ENCODE measurements at places on chromosomes 2 and 18.
A peak's percentile ranks its signal among the peaks of the same experiment; 100 is the strongest.

- no peaks in the 10 kb centered on the region for H3K27me3 ChIP-seq
- no peak overlapping the region for H3K4me3 ChIP-seq
- no peak for DNase-seq
- no peak overlapping the region for H3K27ac ChIP-seq
- H3K36me3 ChIP-seq: no peaks in the 10 kb centered on the region
Observed at GRCh38 chr2:133842446-133842845, 274.2 kb upstream of the NCKAP5 start.

GRCh38 chr2:170842785-170843184, 26.1 kb downstream of the GAD1 start:
- H3K4me3 ChIP-seq: no peak overlapping the region
- no peaks in the 10 kb centered on the region for H3K27me3 ChIP-seq
- no peak for DNase-seq
- no peaks in the 10 kb centered on the region for H3K36me3 ChIP-seq
- no peaks in the 10 kb centered on the region for H3K4me1 ChIP-seq

- H3K4me3 ChIP-seq: no peak overlapping the region
- H3K27ac ChIP-seq: no peak overlapping the region
- peaks cover 2% of the 10 kb centered on the region for H3K4me1 ChIP-seq
Observed at GRCh38 chr2:12737738-12738485, 21.2 kb downstream of the TRIB2 start.

DNA sequence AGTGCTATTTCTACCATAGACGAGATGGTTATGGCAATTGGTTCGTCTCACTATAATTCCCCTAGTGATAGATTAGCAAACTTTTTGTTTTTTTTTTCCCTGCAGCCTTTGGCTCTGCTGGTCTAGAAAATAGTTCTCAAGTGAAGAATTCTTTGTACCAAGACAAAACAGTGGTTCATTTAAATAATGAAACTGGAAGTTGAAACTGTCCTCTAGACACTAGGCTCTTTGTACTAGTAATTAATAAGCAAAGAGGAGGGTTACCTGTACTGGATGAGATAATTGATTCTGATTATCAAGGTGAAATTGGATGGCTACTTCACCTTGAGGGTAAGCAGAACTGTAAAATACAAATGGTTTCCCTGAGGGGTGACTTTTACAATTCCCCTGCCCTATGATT, 156.9 kb upstream of the DCC start:
- H3K36me3 ChIP-seq: no peaks in the 10 kb centered on the region
- H3K4me1 ChIP-seq: no peaks in the 10 kb centered on the region
- H3K27ac ChIP-seq: no peak overlapping the region
- DNase-seq: no peak

- DNase-seq: no peak
- no peak overlapping the region for H3K4me3 ChIP-seq
- no peak overlapping the region for H3K27ac ChIP-seq
- no peaks in the 10 kb centered on the region for H3K27me3 ChIP-seq
Observed at GRCh38 chr2:64482765-64483504, 29.0 kb downstream of the LGALSL start.

- H3K27me3 ChIP-seq: no peaks in the 10 kb centered on the region
- H3K27ac ChIP-seq: peak overlapping the region; percentile 81
- H3K4me1 ChIP-seq: no peaks in the 10 kb centered on the region
- H3K36me3 ChIP-seq: no peaks in the 10 kb centered on the region
- H3K4me3 ChIP-seq: peak overlapping the region; percentile 97
- peak; percentile 35 for DNase-seq
Observed at GRCh38 chr2:202870431-202871299, 901 bp downstream of the ICA1L start.

DNA sequence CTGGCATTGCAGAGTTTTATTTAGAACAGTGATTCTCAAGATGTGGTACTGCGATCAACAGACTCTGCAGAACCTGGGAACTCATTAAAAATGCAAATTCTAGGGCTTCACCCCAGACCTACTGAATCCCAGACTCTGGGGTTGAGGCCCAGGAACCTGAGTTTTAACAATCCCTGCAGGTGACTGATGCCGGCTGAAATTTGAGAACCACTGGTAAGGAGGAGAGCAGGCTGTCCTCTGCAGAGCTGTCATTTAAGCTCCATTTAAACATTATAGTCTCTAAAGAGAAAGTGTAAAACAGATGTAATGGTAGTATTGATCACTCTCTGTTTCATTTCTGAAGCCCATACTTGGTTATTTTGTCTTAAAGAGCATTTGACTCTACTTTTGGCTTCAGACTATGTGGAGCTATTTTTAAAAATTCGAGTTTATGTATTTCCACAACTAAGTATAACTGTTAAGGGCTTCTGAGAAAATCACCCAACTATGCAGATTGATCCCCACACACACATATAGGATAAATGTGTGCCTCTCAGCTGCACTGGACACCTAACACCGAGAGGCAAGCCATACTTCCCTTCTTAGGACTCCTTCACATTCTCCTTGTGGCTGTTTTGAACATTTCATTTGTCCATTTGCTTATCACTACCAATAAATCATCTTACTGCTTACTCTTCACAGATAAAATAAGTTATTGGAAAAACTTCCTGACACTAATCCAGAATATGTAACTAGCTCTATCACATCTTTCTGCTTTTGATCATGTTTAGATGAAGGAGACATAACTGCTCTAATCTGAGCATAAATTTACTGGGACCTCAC, 487.5 kb downstream of the DLGAP1 start:
- no peak overlapping the region for H3K27ac ChIP-seq
- peaks cover 6% of the 10 kb centered on the region for H3K4me1 ChIP-seq
- no peak overlapping the region for H3K4me3 ChIP-seq
- no peak for DNase-seq

DNA sequence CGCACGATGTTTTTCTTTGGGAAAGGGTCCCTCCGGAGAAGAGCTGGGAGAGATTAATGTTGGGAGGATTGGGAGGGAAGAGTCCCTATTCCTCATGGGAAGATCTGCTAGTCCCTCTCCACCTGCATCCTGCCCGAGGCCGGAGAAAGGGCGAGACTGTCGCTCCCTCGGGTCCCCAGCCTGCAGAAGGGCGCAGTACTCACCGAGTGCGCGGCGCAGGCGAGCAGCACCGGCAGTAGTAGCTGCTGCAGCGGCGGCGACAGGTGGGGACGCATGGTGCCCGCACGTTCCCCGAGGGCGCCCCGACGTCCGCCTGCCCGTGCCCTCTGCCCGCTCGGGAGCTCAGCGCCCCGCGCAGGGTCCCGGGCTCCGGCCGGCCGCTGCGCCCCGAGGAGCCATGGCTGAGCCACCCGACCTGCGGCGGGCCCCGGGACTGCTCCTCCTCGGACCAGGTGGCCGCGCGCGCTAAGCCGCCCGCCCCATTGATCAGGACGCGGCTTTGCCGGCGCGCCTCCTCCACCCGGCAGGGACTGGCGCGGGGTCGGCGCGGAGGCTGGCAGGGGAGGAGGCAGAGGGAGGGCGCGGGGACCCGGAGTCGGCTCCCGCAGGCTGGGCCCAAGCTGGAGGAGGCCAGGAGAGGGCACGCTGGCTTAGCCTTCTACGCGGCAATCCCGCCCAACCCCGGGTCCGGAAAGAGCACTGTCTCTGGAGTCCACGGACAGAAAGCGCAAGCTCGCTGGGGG, at the start of gene SCTR:
Gene SCTR, minus strand, starts transcription at position 532 of the 743 bp plus-strand sequence. Its CDS starts 257 bp downstream, at position 275.
- DNase-seq: peak; percentile 17
- no peaks in the 10 kb centered on the region for H3K4me1 ChIP-seq
- H3K4me3 ChIP-seq: peak within 1 kb of the TSS; percentile 76
- H3K36me3 ChIP-seq: no peaks in the 10 kb centered on the region

DNA sequence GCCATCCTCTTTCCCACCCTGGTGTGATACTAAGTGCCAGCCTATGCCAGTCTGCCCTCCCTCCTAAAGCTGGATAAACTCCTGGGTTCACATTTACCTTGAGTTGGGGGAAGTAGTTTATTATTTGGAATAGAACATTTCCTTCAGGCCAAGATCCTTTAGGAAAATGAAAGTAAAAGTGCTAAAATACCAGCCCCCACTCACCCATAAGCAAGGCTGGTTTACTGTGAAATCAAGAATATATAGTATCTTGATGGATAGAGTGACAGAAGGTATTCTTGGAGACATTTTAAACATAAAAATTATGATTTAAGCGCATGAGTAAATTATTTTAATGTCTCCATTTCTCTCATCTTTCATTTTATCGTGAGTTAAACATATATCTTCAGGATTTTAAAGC, 27.1 kb downstream of the ZNF532 start:
- H3K4me1 ChIP-seq: peaks cover 8% of the 10 kb centered on the region
- no peak overlapping the region for H3K27ac ChIP-seq
- peaks cover 5% of the 10 kb centered on the region for H3K36me3 ChIP-seq
- no peak for DNase-seq

- H3K27me3 ChIP-seq: no peaks in the 10 kb centered on the region
- no peak overlapping the region for H3K4me3 ChIP-seq
Observed at GRCh38 chr2:39512941-39513340, 75.9 kb upstream of the MAP4K3 start.

GRCh38 chr2:105413206-105413605, 14.4 kb upstream of the FHL2 start:
- no peak for DNase-seq
- no peak overlapping the region for H3K4me3 ChIP-seq
- H3K4me1 ChIP-seq: peaks cover 2% of the 10 kb centered on the region
- H3K36me3 ChIP-seq: no peaks in the 10 kb centered on the region
- H3K27me3 ChIP-seq: no peaks in the 10 kb centered on the region
- H3K27ac ChIP-seq: no peak overlapping the region

GRCh38 chr2:230793572-230794359, 71.0 kb upstream of the ITM2C start:
- peaks cover 1% of the 10 kb centered on the region for H3K4me1 ChIP-seq
- peaks cover 12% of the 10 kb centered on the region for H3K36me3 ChIP-seq
- H3K4me3 ChIP-seq: no peak overlapping the region

GRCh38 chr2:129296806-129297205, 682.7 kb upstream of the RAB6C start:
- no peaks in the 10 kb centered on the region for H3K4me1 ChIP-seq
- no peaks in the 10 kb centered on the region for H3K36me3 ChIP-seq
- DNase-seq: no peak

DNA sequence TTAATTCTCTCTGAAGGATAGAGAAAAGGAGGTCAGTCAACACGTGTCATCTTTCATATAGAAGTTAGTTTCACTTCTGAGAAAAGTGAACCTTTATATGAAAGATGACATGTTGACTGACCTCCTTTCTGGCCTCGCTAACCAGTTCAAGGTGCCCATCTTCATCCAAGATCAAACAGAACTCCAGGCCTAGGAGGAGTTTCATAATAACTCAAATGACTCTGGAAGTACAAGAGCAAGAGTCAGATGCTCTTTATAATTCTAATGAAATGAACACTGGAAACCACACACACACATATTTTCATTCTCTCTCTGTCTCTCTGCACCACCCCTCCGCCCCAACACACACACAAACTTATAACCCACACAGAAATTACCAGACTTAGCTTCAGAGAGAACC, 16.3 kb downstream of the ANKRD44 start:
- H3K27me3 ChIP-seq: no peaks in the 10 kb centered on the region
- no peak overlapping the region for H3K27ac ChIP-seq
- DNase-seq: no peak

GRCh38 chr2:64036034-64036705, 16.9 kb upstream of the VPS54 start:
- H3K4me3 ChIP-seq: no peak overlapping the region
- peaks cover 2% of the 10 kb centered on the region for H3K4me1 ChIP-seq
- no peak for DNase-seq
- no peaks in the 10 kb centered on the region for H3K27me3 ChIP-seq

- no peaks in the 10 kb centered on the region for H3K27me3 ChIP-seq
- no peaks in the 10 kb centered on the region for H3K36me3 ChIP-seq
- H3K4me3 ChIP-seq: no peak overlapping the region
- no peak overlapping the region for H3K27ac ChIP-seq
- no peak for DNase-seq
Observed at GRCh38 chr2:176285321-176285720, 16.1 kb downstream of the MTX2 start.

DNA sequence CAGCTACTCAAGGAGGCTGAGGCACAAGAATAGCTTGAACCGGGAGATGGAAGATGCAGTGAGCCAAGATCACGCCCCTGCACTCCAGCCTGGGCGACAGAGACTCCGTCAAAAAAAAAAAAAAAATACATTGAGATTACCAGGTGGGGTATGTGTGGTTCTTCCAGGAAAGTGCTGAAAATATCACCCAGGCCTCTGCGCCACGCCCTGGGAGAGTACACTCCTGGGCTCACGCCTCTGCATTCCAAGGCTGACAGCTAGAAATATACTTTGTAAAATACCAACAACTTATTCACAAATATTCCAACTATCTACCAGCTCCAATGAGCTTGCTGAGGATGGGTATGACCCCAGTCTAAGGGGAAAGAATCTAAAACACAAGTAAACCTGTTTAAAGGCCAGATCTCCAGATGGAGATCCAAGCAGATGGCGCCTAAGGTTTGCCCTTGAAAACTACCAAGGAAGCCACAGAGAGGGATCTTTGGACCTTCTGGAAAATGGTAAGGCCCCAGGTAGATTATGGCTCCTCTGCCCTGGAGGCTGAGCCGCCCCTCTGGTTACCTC, 21.6 kb upstream of the B3GNT7 start:
- no peaks in the 10 kb centered on the region for H3K27me3 ChIP-seq
- no peak for DNase-seq
- no peak overlapping the region for H3K4me3 ChIP-seq
- H3K36me3 ChIP-seq: no peaks in the 10 kb centered on the region
- peaks cover 19% of the 10 kb centered on the region for H3K4me1 ChIP-seq

- H3K4me3 ChIP-seq: no peak overlapping the region
- peaks cover 47% of the 10 kb centered on the region for H3K36me3 ChIP-seq
- H3K27ac ChIP-seq: no peak overlapping the region
- H3K4me1 ChIP-seq: no peaks in the 10 kb centered on the region
Observed at GRCh38 chr2:196758474-196759377, 40.8 kb downstream of the GTF3C3 start.

DNA sequence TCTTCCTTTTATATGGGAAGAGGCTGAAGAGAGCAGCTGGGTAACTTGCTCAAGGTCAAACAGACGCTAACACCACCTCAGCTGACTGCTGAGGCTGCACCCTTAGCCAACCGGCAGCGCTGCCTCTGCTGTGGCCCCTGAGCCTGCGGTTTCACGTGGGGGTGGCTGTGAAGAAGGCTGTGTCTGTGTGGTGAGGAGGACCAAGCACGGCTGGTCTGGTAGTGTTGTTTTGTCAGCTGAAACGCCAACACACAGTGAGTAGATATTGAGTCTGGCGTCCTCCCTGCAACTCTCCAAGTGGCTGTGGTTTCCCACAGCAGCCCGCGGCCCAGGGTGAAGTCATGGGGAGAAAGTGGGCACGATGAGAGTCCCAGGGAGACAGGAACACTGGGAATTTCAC, 69.6 kb downstream of the THNSL2 start:
- no peaks in the 10 kb centered on the region for H3K36me3 ChIP-seq
- no peak overlapping the region for H3K27ac ChIP-seq
- H3K27me3 ChIP-seq: no peaks in the 10 kb centered on the region
- no peaks in the 10 kb centered on the region for H3K4me1 ChIP-seq

GRCh38 chr2:40016151-40016885, 237.3 kb upstream of the THUMPD2 start:
- H3K27me3 ChIP-seq: no peaks in the 10 kb centered on the region
- no peaks in the 10 kb centered on the region for H3K36me3 ChIP-seq
- H3K4me3 ChIP-seq: no peak overlapping the region
- no peak for DNase-seq

- DNase-seq: no peak
- no peak overlapping the region for H3K27ac ChIP-seq
- H3K4me1 ChIP-seq: no peaks in the 10 kb centered on the region
- no peaks in the 10 kb centered on the region for H3K27me3 ChIP-seq
- no peaks in the 10 kb centered on the region for H3K36me3 ChIP-seq
Observed at GRCh38 chr2:100954044-100954420, 48.1 kb upstream of the RPL31 start.
